ENCODE measurements at places on chromosomes 3 and 15. TPM values are rescaled to one million over a fixed set of nuclear protein-coding genes. Genes with fewer than 3 reads are reported as not detected.

The GABPB1 gene
- 27.8 TPM for total RNA-seq

The DNAJA4 gene
- 15.0 TPM for total RNA-seq

The CP gene
- 7.4 TPM for total RNA-seq

The TMEM212 gene
- total RNA-seq, result not detected

The ZKSCAN7 gene
- 17.2 TPM for total RNA-seq

The FBXO40 gene
- not detected for total RNA-seq

The LSMEM2 gene
- total RNA-seq, result not detected

The ST3GAL6 gene
- 21.9 TPM for total RNA-seq

The FES gene
- total RNA-seq, result 3.1 TPM

The VEPH1 gene
- total RNA-seq, result 8.6 TPM

The EFCC1 gene
- 0.29 TPM for total RNA-seq

GRCh38 chr15:54941417-54941816 lies 255.3 kb downstream of the RSL24D1 start:
- no peak for DNase-seq

- no peak for DNase-seq
Observed at GRCh38 chr3:113897373-113897777, 50.4 kb upstream of the ZDHHC23 start.

GRCh38 chr3:27479806-27480543 lies 4.2 kb downstream of the SLC4A7 start:
- no peak for DNase-seq

- no peak for DNase-seq
Observed at GRCh38 chr15:53564647-53565046, 194.8 kb downstream of the WDR72 start.

GRCh38 chr15:88769161-88769971 lies 33.9 kb upstream of the ACAN start:
- DNase-seq, result no peak

GRCh38 chr3:37689645-37690356 lies 171.9 kb upstream of the CTDSPL start:
- no peak for DNase-seq

GRCh38 chr3:143410259-143410658 lies 290.7 kb downstream of the CHST2 start:
- DNase-seq, result no peak

DNA sequence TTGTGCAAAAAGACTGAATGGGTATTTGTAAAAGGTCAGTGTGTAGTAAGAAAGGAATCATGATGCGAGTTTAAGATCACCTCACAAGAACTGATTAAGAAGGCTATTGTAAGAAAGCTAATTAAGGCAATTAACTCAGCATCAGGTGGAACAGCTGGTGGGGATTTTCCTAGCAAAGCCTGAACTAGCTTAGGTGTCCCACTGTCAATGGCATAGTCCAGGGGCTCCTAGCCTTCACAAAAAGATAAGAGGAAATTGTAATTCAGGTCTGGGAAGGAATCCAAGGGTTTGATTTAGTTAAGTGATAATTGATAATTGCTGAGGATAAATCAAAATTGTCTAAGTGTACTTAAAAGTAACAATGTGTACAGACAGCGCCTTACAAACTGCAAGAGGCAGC lies 901.6 kb downstream of the TUSC7 start:
- DNase-seq, result no peak

DNA sequence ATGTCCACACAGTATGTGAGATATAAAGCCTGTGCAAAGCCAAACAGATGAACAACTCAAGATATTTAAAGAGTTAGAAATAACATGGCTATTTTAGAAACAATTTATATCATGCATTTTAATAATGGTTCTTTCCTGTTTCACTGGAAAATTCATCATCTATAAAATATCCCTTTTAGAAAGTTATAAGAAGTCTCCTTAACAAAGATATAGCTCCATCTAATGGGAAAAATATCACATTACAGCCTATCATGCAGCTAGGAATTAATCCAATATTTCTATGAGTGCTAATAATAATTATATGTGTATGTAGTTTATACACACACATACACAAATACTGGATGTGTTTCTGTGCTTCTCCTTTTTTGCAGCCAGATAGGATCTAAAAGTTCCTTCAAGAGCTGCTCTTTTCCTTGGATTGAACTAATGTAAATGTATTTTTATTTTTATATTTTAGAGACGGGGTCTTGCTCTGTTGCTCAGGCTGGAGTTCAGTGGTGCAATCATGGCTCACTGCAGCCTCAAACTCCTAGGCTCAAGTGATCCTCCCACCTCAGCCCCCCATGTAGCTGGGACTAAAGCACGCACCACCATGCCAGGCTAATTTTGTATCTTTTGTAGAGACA lies 21.6 kb downstream of the RPL22L1 start:
- DNase-seq, result no peak

DNA sequence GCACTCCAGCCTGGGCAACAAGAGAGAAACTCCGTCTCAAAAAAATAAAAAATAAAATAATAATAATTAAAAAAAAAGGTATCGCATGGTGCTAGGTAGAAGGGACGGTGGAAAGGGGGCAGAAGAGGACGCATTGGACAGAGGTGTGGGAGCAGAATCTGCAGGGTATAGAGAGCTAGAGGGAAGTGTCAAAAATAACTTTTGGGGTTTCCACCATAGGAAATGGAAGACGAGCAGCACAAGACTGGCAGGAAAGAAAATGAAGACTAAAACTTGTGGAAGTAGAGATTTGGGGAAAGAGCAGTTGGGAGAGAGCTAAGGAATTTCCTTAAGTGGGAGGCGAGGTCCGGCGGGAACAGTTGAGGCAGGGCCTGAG lies 585 bp upstream of the MKRN2 start:
- DNase-seq, result no peak

DNA sequence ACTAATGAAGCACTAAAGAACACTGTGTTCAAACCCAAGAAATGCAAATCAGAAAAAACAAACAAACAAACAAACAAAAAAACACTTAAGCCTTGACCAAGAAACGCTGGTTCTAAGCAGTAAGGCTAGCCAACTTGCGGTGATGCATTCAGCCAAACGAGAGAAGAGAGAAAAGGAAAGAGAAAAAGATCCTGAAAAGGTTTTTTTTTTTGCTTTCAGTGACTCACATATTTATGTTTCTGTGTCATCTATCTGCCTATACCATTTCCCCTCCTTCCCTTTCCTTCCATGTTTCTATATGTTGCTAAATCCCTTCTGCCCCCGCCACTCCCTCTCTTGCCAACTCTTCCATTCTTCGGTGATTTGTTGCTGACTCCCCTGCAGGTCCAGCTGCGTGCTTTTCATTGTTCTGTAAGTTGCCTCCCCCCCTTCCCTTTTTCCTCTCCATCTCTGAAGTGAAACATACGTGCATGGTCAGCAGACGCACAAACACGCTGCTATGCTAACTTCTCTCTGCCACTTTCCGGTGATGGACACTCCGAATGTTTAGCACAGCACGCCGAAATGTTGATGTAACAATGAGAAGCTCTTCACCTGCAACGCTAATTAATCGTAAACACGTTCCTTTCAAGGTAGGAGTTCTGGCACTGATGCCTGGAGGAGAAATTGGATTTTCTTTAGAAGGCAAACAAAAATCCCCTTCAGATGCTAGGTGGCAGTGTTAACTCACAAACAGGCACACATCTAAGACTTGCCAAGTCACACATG lies 154.4 kb downstream of the TUSC7 start:
- no peak for DNase-seq

DNA sequence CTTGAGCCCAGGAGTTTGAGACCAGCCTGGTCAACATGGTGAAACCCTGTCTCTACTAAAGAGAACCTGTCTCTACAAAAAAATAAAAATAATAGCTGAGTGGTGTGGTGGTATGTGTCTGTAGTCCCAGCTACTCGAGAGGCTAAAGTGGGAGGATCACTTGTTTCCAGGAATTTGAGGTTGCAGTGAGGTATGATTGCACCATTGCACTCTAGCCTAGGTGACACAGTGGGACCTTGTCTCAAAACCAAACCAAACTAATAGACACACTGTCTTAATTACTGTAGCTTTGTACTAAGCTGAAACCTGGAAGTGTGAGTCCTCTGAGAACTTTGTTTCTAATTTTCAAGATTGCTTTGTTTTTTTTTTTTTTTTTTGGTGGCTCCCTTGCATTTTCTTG lies 30.4 kb downstream of the MGA start:
- no peak for DNase-seq

DNA sequence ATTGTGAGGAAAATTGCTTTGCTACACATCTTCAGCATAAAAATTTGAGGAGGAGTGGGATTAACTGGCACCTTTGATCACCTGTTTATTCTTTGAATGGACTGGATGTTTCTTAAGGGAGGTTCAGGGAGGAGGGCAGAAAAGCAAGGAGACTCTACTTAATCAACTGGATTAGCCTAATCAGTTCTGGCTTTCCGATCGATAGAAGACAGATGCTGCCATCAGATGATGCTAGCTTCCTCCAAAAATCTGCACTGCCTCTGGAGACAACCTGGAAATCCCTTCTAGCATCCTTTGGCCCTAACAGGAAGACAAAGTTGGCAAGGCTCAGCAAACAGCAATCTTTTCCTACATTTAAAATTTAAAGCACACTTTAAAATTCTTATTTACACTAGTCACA lies 197.8 kb downstream of the EBLN2 start:
- DNase-seq, result no peak

GRCh38 chr15:36818260-36818659 lies 238.8 kb downstream of the CDIN1 start:
- no peak for DNase-seq

DNA sequence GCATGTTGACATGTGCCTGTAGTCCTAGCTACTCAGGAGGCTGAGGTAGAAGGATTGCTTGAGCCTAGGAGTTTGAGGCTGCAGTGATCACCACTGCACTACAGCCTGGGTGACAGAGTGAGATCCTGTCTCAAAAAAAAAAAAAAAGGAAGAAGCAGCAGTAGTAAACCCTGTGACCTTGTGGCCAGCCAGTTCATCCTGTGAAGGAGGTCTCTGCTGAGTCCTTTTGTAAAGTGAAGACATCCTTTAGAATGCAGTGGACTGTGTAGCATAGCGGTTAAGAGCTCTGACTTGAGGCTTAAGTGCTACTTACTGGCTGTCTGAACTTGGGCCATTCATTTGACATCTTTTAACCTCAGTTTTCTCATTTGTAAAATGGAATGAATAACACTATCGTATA lies 8.3 kb downstream of the EXOSC7 start:
- no peak for DNase-seq

- no peak for DNase-seq
Observed at GRCh38 chr3:161251716-161252115, 30.6 kb downstream of the NMD3 start.

GRCh38 chr3:197522183-197522715 lies 33.5 kb downstream of the BDH1 start:
- no peak for DNase-seq

- no peak for DNase-seq
Observed at GRCh38 chr3:78483090-78483489, 1284.7 kb downstream of the ROBO1 start.

GRCh38 chr15:78842519-78842918 lies 30.2 kb upstream of the MORF4L1 start:
- no peak for DNase-seq

- no peak for DNase-seq
Observed at GRCh38 chr3:120526011-120526870, 69.9 kb upstream of the NDUFB4 start.

GRCh38 chr3:127544803-127545201 lies 45.7 kb downstream of the TPRA1 start:
- no peak for DNase-seq

- DNase-seq, result no peak
Observed at GRCh38 chr3:112010636-112011035, 11.9 kb downstream of the TAGLN3 start.

DNA sequence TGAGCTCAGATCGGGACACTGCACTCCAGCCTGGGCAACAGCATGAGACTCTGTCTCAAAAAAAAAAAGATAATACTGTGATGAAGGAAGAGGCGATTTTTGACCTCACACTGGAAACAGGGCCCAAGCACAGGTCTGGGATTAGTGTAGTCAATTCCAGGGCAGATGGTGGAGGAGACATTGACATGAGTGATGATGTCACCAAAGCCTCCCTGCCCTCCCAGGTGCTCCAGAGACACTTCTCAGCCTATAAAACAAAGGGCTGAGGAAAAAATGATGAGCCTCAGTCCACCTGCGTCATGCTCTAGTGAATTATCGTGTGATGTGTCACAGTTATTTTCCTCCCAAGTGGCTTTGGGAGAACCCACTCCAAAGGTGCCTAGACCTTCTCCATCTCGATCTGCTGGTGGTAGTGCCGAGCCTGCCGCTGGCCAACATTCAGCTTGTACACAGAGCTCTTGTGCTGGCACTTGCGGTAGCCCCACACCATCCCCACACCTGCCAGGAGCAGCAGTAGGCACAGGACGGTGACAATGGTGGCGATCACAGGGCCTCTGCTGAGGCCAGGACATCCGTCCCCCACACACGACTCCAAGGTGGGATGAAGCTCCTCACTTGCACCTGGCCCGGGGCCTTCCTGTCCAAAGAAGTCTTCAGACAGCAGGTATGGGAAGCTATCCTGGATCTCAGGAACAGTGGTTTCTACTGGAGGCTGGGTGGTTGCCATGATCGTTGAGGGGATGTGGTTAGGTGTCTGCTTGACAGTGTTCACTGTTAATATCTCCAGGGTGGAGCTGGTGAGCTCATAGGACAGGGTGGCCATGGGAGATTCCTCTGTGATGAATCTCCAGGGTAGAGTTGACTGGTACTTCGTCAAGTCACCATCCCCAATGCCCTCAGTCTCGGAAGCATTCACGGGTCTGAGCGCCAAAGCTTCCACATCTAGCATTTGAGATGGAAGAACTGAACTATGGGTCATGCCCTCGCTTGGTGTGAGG lies 38.8 kb downstream of the CRTAP start:
- no peak for DNase-seq

GRCh38 chr15:72751751-72752455 lies 31.7 kb downstream of the ADPGK start:
- DNase-seq, result no peak

All from type B pancreatic cell (in vitro differentiated cells).